ENCODE measurements at places on chromosomes 2 and 18. TPM values are rescaled to one million over a fixed set of nuclear protein-coding genes. Genes with fewer than 3 reads are reported as not detected.

PRSS56 gene
- total RNA-seq = not detected

STEAP3 gene
- 24.0 TPM for total RNA-seq

CD8B2 gene
- total RNA-seq = not detected

MFSD6 gene
- total RNA-seq = 4.8 TPM

DNA sequence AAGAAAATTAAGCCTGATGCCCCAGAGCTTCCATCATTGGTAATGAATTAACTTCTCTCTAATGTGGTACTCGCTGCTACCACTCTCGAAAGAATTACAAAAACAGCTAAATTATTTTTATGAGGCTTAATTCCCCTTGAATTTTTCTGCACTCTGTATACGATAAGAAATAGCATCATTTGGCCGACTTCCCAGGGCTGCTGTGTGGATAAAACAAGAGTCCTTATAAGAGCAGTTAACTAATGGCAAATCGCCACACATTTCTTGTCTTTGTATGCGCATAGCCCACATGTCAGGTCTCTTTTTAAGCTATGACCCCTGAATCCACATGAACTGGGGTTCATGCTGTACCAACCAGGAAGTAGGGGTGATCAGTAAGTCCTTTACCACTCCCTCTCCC, 668.4 kb downstream of the TMEM182 start:
- DNase-seq = no peak
- H3K27ac ChIP-seq = 0 out of 2 replicates have a peak overlapping the region, but pooled peaks have one; percentile 14
- no peaks in the 10 kb centered on the region for H3K36me3 ChIP-seq
- peaks cover 8% of the 10 kb centered on the region for H3K4me1 ChIP-seq
- no peaks in the 10 kb centered on the region for H3K27me3 ChIP-seq
- no peak overlapping the region for H3K4me3 ChIP-seq

- peaks cover 100% of the 10 kb centered on the region for H3K27me3 ChIP-seq
- no peak overlapping the region for H3K27ac ChIP-seq
- DNase-seq = peak; percentile 94
- no peaks in the 10 kb centered on the region for H3K36me3 ChIP-seq
Measured at GRCh38 chr2:118855451-118856279, 8.2 kb upstream of the EN1 start.

- H3K4me3 ChIP-seq = no peak overlapping the region
- H3K27me3 ChIP-seq = no peaks in the 10 kb centered on the region
- H3K4me1 ChIP-seq = peaks cover 4% of the 10 kb centered on the region
Measured at GRCh38 chr2:128477891-128478290, 159.2 kb upstream of the HS6ST1 start.

GRCh38 chr2:134189009-134189720, 64.7 kb upstream of the MGAT5 start:
- peaks cover 25% of the 10 kb centered on the region for H3K4me1 ChIP-seq
- no peak overlapping the region for H3K27ac ChIP-seq
- no peak for DNase-seq
- no peaks in the 10 kb centered on the region for H3K36me3 ChIP-seq

DNA sequence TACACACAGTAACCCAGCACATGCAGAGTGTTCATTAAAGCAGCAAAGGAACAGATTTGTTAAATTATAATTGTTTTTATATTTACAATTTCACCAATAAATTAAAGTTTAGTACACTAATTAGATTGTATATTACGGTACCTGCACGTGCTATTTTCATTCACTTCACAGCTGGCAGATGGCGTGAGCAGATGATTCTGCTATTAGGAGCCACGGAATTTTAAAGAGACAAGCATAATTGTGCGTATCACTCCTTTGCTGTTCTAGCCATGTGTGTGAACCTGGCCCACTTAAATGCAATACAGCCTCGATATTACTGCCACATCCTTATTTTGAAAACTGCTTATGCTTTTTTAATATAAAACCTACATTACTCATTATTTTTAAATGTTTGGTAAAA, 332.8 kb upstream of the SOX11 start:
- DNase-seq = no peak
- H3K27ac ChIP-seq = no peak overlapping the region
- H3K36me3 ChIP-seq = peaks cover 63% of the 10 kb centered on the region
- H3K27me3 ChIP-seq = peaks cover 3% of the 10 kb centered on the region

DNA sequence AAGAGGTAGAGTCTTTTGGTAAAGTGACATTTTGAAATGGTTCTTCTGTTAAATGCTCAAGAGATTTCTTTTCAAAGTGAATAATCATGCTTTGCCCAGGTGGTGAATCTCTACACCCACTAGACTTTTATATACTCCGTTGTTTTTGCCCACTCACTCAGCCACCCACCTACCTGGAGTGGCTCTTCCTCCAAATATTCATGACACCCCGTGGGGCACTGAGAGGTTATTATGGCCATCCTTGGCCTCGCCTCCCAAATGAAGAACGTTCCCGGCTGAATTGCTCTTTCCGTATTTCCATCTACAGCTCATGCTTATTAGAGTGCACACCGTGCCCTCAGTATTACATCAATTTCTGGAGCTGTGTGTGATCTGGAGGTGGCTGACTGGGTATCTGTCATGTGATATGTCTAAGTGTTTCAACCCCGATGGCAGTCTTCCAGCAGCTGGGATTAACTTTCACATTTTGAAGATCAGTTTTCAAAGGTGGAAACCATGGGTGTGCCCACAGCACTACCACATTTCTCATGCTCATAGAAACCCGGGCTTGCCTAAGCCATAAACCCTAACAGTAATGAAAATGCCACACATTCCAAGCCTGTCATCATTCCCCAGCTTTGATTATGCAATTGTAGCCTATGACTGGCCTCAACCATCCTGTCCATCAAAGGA, 406.6 kb upstream of the MMADHC start:
- H3K27ac ChIP-seq = no peak overlapping the region
- no peaks in the 10 kb centered on the region for H3K27me3 ChIP-seq
- no peak for DNase-seq
- H3K4me3 ChIP-seq = no peak overlapping the region
- no peaks in the 10 kb centered on the region for H3K36me3 ChIP-seq
- H3K4me1 ChIP-seq = no peaks in the 10 kb centered on the region

- no peaks in the 10 kb centered on the region for H3K36me3 ChIP-seq
- H3K4me1 ChIP-seq = no peaks in the 10 kb centered on the region
- DNase-seq = no peak
Measured at GRCh38 chr2:203631068-203631757, 75.2 kb upstream of the CD28 start.

DNA sequence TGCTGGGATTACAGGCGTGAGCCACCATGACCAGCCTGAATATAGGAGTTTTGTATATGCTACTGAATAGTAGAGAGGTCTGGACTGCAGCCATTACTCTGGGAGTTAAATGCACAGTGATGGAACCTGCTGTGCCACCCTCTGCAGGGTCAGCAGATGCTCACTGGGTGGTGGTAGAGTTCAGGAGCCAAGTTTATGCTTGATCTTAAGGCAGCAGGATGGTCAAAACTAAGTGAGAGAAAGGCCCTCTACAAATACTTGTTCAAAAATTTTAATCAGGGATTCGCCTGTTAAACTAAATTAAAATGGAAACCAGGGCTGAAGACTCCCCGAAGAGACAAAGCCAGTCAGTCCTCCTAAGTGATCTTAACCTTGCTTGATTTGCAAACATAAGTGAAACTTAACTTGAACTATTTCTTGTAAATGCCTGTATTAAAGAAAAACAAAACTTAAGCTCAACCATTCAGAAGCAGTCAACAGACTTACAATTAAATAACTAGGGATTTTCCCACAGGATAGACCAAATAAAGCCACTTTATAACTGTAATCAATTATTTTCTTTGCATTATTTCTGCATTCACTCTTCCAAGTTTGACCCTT, 4.2 kb upstream of the WDFY1 start:
- no peak overlapping the region for H3K27ac ChIP-seq
- no peak for DNase-seq
- H3K36me3 ChIP-seq = no peaks in the 10 kb centered on the region
- H3K27me3 ChIP-seq = no peaks in the 10 kb centered on the region
- peaks cover 58% of the 10 kb centered on the region for H3K4me1 ChIP-seq

DNA sequence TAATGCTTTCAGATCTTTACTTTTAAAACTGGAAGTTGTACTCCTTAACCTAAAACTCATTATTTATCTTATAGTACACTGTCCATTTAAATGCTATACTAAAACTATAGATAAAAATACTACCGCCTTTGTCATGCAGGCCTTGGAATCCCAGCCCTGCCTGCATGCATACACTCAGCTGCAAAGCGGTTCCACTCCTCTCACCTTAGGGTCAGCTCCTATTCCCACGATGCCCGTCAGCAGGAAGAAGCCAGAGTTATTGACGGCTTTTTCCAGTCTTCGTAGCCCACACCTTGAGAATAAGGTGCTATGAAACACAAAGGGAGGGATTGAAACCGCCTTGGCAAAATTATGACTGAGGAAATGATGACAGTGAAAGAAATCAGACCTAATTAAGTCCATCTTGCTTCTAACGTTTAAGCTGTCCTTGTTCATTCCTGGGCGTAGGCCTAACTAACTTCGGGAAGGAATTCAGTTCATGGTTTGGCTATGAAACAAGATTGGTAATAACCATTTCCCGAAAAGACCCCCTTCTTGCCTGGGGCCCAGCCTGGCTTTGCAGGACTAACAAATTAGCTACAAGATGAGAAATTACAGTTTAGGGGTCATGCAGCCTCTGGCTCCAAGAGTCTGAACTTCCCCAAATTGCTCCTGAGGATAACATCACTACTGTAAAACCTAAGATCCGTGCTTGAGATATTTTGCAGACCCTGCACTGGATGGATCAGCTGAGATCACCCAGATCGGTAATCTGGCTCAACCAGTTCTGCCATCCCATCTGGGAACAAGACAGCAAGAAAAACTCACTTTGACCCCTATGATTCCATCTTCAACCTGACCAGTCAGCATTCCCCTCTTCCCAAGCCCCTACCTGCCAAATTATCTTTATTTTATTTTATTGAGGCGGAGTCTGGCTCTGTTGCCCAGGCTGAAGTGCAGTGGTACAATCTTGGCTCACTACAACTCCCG, 17.1 kb downstream of the EPB41L5 start:
- peaks cover 33% of the 10 kb centered on the region for H3K4me1 ChIP-seq
- H3K4me3 ChIP-seq = no peak overlapping the region
- no peaks in the 10 kb centered on the region for H3K27me3 ChIP-seq
- peak overlapping the region; percentile 85 for H3K27ac ChIP-seq

DNA sequence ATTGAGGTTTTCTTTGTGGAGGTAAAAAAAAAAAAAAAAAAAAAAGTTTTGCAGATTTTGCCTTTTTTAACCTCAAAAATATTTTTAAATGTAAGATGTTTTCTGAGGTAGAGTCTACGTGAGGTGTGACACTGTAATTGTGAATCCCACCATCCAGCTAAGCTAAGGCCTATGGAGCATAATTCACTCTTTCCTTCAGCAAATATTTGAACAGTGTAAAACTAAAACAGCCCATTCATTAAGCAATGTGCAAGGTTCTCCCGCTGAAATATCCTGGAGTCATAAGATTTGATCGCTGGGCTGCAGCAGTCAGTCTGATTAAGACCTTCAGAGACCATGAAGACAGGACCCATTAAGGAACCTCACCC, 105.1 kb downstream of the HNRNPLL start:
- no peak overlapping the region for H3K27ac ChIP-seq
- no peak for DNase-seq
- H3K4me3 ChIP-seq = no peak overlapping the region
- peaks cover 25% of the 10 kb centered on the region for H3K4me1 ChIP-seq
- H3K36me3 ChIP-seq = peaks cover 13% of the 10 kb centered on the region

- no peak for DNase-seq
- H3K27me3 ChIP-seq = no peaks in the 10 kb centered on the region
- no peak overlapping the region for H3K27ac ChIP-seq
Measured at GRCh38 chr2:234512884-234513669, 16.2 kb upstream of the ARL4C start.

DNA sequence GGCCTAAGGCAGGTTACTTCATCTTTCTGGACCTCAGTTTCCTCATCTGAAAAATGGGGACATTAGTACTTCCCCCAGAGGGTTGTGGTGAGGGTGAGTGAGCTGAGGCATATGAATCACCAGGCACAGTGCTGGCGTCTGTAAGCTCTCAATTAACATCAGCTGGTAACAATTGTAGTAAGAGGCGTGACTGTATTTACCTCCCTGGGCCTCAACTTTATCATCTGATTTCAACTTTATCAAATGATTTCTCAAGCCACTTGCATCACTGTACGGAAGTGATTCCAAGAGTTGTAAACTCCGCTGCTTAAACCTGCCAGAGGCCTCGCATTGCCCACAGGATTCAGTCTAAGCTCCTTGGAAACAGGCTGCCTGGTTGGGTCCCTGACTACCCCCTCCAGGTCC, 53.6 kb upstream of the PKDCC start:
- H3K4me3 ChIP-seq = no peak overlapping the region
- peaks cover 7% of the 10 kb centered on the region for H3K36me3 ChIP-seq
- H3K27me3 ChIP-seq = peaks cover 8% of the 10 kb centered on the region
- peaks cover 48% of the 10 kb centered on the region for H3K4me1 ChIP-seq

DNA sequence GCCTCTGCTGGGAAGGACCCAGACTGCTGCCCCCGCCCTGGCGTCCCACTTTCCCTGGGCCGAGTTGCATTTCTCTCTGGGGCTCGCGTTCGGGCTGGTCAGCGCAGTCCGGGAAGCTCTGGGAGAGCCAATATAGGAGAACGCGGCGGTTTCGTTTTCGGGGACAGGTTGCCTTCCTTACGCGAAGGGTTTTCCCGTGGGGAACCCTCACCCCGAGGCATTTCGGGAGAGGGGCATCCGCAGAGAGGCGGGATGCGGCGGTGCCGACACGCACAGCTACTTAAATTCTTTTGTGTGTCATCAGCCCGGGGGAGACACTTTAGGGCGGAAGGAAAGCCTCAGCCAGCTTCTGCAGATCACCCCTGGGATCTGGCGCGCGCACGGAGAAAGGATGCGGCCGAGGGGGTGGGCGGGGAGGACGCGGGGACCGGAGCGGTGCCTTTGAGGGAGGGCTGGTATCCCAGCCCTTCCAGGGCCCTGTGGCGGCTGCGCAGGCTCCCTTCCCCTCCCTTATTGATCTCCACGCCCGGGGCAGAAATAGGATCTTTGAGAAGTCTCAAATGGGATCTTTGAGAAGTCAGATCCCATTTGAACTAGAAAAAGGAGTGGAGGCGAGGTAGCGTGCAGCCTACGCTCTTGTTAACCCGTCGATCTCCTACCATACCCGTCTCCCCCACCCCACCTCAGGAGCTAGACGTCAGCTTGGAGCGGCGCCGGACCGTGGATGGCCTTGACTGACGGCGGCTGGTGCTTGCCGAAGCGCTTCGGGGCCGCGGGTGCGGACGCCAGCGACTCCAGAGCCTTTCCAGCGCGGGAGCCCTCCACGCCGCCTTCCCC, 1.2 kb downstream of the GATA6 start:
- no peak overlapping the region for H3K27ac ChIP-seq
- peak overlapping the region; percentile 74 for H3K4me3 ChIP-seq
- H3K4me1 ChIP-seq = peaks cover 40% of the 10 kb centered on the region
- peaks cover 94% of the 10 kb centered on the region for H3K27me3 ChIP-seq

DNA sequence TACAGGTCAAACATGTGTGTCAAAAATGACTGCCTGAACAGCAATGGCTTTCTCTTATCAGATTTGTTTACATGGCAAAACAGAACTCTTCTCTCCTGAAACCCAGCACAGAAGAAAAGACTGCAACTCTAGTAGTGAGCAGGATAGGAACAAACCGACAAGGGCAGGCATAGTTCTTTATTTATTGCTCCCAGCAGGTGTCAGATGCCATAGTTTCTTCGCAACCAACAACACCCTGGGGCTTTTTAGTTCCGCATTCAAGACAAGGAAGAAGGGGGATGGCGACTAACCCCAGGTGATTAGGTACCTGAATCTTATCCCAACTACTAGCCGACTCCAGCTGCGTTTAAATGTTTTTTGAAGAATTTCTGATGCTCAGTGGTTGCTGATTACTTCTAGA, 367.5 kb upstream of the FIGN start:
- peak overlapping the region; percentile 32 for H3K27ac ChIP-seq
- H3K4me3 ChIP-seq = no peak overlapping the region
- H3K4me1 ChIP-seq = peaks cover 16% of the 10 kb centered on the region
- H3K36me3 ChIP-seq = 0 out of 2 replicates have a peak, but pooled peaks cover 4% of the 10 kb centered on the region

GRCh38 chr2:68916226-68916625, 36.5 kb downstream of the GKN2 start:
- no peak overlapping the region for H3K27ac ChIP-seq
- H3K4me1 ChIP-seq = no peaks in the 10 kb centered on the region
- no peak overlapping the region for H3K4me3 ChIP-seq
- no peaks in the 10 kb centered on the region for H3K27me3 ChIP-seq
- no peak for DNase-seq

All from WTC11 (cell line).